ENCODE measurements at places on chromosomes 3 and 15.
A peak's percentile ranks its signal among the peaks of the same experiment; 100 is the strongest.

DNA sequence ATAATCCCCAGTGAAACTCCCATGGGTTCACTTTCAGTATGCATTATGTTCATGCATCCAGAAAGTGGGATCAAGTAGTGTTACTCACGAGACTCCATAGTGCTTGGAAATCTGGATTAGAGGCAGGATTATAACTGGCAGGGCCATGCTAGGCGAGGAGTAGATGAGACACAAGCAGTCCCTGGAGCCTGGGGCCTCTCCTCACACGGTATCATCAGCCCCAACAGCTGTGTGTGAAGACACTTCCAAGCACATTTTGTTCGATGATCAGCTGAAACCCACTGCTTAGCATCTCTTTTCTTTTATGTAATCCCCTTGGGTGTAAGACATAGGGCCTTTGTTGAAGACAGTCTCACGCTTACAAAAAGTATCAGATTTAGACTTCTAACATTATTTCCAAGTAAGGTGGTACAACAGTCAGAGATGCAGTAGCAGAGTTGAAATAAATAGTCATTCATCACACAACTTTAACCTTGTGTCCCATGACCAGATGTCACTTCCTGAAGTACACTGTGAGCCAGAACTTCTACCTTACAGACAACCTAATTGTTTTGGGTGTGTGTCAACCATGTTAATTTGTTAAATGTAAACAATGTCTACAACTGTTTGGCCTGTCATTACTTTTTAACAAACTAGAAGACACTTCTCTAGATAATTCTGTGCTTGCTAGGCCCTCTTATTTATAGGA is 116.9 kb downstream of the GADL1 start:
- no peak for DNase-seq

GRCh38 chr3:177135841-177136492 is 61.3 kb downstream of the TBL1XR1 start:
- no peak for DNase-seq

DNA sequence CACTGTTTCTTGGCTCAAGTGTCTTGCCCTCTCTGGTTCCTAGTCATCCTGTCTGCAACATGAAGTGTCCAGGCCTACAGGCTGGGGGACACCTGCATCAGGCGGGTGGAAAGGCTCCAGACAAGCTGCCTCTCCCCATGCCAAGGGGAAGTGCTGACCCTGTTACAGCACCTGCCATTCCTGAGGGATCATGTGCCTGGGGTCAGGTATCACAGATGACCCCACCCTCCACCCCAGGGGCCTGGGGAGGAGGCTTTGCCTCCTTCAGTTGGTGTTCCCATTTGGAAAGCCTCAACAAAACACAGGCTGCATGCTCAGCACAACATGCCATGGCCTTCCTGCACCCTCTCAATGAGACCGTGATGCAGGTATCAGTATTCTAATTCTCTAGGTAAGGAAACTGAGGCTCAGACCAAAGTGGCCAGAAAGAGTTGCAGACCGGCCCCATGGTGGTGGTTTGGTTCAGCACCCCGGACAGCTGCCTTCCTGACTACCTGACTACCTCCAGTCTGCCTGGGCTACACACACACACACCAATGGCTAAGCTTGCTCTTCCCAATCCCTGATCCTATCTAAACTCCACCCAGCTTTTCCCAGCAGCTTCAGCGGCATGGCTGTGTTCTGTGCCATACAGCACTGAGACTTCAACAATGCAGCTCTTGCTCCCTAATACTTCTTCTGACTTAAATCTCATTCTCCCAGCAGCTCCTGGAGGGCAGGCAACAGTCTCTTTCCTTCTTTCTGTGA is 69.7 kb upstream of the LINGO1 start:
- no peak for DNase-seq

DNA sequence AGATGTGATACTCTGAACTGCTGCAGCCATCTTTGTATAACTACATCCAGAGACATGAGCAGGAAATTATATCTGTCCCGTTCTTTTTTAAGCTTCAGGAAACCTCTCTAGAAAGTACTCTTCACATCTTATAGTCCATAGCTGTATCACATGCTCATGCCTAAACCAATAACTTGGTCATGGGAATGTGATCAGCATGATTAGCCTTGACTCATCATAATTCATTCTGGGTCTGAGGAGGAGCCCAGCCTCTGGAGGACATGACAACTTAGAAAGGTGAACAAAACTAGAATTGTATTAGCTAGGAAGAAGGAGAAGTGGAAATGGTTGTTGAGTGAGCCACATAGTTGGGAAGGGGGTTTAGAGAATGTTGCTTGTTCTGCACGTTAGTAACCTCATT is 12.9 kb downstream of the PPM1L start:
- no peak for DNase-seq

DNA sequence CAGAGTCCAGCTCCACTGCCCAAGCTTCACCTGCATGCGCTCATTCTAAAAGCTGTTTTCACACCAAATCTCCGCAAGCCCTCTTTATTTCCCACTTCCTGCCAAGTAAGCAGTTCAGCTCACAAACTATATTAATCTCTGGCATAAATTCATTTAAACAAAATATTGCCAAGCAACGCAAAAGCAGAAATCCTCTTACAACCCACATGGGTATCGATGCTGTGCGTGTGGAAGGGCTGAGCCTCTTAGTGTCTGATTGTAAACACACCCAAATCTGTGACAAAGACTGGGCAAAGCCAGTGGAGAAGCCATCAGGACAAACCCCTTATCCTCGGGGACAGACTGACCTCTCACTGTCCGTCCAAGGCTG is 124.3 kb upstream of the ATP2B2 start:
- no peak for DNase-seq

DNA sequence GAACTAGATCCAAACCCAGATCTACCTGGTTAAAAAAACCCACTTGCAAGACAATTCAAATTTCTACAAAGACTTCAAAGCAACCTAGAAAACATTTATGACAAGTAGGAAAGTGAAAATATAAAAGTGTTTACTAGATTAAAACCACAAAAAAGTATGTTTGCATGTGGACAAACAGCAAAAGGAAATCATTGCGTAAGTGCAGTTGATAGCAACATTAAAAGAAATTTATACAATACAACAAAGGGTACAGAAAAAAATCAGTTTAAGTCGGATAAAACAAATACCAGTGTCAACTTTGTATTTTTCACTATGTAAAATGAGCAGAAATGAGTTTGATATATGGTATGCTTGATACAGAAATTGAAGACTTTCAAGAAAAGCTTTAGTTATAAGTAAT is 2.6 kb downstream of the EIF5A2 start:
- no peak for DNase-seq

- no peak for DNase-seq
These were observed 19.9 kb downstream of the NDUFB5 start for GRCh38 chr3:179624451-179624850.

DNA sequence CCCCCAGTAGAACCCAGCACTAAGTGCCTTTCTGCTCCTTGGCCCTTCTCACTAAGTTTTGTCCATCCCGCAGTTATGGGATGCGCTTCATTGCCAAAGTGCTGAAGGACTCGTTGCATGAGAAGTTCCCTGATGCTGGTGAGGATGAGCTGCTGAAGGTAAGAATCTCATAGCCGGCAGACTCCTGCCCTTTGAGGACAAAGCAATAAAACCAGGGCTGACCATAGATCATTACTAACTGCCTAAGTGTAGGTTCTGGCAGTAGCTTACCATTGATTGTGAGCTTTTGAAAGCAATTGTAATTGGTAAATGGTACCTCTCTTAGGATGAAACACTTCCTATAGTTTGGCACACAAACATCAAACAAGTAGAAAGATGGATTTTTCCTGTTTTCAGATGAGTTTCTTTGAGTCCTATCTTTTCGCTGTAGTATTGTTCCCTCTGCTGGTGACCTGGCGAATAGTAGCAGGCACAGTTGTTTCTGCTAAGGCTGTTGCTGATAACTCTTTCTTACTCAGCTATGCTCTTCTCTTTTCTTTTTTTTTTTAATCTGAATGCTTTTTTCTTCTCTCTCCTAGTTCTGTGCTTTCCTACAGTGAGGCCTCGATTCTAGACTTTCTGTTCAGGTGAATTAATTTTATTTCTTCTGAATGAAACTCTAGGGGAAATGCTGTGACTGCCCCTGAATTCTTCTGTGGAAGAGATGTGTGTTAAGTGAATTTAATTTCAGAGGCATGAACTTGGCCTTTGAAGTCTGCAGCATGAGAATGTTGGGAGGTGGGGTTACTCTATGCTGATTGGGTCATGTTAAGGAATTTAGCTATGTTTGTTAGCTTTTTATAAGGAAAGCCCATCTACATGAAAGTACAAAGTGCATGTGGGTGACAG is 47.4 kb upstream of the CRTC3 start:
- peak; percentile 8 for DNase-seq

- no peak for DNase-seq
These were observed 235.0 kb upstream of the KBTBD8 start for GRCh38 chr3:66762916-66763693.

DNA sequence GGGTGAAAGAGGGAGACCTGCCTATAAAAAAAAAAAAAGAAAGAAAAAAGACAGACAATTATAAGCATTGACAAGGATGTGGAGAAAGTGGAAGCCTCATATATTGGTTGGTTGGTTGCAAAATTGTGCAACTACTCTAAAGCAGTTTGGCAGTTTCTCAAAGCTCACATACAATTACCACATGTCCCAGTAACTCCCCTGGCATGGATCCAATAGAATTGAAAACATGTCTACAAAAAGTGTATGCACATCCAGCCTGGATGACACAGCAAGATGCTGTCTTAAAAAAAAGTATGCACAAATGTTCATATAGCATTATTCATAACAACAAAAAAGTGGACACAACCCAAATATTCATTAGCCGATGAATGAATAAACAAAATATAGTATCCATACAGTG is 19.5 kb downstream of the SETMAR start:
- no peak for DNase-seq

DNA sequence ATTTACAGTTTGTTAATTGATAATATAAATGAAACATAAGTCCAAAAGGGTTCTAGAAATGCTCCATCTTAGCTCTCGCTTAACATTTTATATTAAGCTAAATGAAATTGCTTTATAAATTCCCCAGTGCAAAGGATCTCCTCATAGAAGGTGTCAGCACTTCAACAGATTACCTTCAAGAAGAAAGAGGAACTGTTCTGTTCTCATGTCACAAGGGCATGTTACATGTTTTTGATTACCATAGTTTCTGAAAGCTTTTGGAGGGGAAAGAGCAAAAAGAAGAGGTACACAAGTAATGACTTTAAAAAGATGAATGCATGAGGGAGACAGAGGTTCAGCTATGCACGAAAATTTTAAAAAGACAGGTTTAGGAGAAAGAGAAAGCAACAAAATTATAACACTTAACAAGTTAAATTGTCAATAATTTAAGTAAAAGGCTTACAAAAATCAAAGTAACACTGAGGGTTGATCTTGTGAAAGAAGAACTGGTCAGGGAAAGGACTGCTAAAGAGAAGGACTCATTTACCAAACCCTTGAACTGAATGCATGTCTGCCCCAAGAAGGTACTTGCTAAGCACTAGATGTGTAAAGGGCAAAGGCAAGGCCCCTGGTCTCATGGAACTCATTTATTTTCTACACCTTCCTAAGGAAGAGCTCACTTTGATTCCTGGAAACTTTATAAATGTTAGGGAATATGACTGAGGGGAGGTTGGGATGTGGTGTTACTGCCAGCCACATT is 45.1 kb downstream of the CCDC191 start:
- DNase-seq, result no peak

DNA sequence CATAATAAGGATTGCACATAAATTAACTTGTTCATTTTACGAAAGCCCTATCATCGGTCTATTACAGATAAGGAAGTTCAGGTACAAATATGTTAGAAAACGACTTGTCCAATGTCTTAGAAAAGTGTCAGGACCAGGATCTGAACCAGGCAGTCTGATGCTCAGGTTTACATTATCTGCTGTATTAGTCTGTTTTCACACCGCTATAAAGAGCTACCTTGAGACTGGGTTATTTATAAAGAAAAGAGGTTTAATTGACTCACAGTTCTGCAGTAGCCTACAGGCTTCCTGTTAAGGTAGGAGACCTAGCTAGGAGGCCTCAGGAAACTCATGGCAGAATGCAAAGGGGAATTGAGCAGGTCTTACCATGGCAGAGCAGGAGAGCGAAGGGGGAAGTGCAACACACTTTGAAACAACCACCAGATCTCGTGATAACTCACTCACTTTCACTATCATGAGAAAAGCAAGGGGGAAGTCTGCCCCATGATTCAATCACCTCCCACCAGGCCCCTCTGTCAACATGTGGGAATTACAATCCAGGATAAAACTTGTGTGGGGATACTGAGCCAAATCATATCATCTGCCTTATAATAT is 45.8 kb upstream of the GOLIM4 start:
- no peak for DNase-seq

All from activated naive CD4-positive, alpha-beta T cell (primary cell).